Breast epithelium (tissue), 4 donors: ENCODE measurements at places on chromosomes 7 and 10. TPM values are rescaled to one million over a fixed set of nuclear protein-coding genes. Genes with fewer than 3 reads are reported as not detected.

DNA sequence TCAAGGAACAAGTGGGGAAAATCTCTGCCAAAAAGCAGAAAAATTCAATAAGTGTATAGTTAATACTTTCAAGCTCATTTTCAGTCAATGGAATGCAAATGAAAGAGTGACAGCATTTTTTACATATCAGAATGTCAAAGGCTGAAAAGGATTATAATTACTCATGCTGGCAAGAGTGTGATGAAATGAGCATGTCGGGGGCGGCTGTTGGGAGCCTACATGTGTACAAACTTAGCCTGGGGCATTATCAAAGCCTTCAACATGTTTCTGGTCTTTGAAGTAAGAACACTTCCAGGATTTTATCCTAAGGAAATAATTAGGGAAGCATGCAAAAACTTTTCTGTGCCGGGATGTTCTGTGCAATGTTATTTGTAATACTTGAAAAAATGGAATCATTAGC is 221.7 kb upstream of the LYZL1 start:
- H3K27ac ChIP-seq: no peak overlapping the region
- no peaks in the 10 kb centered on the region for H3K4me1 ChIP-seq
- H3K4me3 ChIP-seq: no peak overlapping the region
- H3K27me3 ChIP-seq: no peaks in the 10 kb centered on the region

Gene KIAA1549
- 2.8 TPM for total RNA-seq

- DNase-seq: no peak
- H3K4me1 ChIP-seq: no peaks in the 10 kb centered on the region
These were observed 138.8 kb downstream of the ADARB2 start for GRCh38 chr10:1598393-1599153.

GRCh38 chr10:28982974-28983373 is 305.7 kb downstream of the BAMBI start:
- H3K36me3 ChIP-seq: no peaks in the 10 kb centered on the region
- no peak for DNase-seq
- H3K27ac ChIP-seq: no peak overlapping the region
- H3K4me1 ChIP-seq: no peaks in the 10 kb centered on the region

DNA sequence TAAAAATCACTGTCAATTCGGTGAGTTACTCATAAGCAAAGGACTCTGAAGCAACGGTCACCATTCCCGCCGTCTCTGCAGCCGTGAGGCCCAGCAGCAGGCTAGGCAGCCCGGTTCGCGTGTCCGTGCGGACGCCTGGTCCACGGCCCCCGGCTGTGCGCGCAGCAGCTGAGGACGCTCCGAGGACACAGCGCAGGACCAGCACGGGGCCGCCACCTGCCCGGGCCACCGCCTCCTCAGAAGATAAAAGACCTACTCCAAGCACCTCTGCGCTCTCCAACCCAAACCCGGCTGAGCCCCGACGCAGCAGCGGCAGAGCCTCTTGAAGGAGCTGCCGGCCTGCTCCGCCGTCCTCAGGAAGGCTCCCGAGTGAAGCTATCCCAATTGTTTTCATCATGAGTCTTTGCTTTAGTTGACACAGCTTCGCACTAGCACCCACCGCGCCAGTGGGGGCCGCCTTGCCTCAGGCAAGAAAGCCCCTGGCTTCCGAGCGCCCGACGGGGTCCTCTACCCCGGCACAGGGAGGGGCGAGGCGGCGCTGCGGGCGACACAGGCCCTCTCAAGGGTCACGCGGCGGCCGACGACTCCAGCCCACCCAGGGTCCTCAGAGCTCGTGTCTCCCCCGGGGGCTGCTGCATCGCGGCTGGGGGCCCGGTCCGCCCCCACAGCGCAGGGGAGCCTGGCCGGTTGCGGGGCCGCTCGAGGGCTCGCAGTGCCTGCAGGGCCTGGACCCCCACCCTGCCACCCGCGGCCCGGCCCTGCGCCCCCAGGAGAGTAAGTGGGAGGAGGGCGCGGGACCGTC is 16.9 kb upstream of the GPR146 start:
- H3K27ac ChIP-seq: peak overlapping the region; percentile 99
- H3K27me3 ChIP-seq: no peaks in the 10 kb centered on the region
- no peak for DNase-seq

GRCh38 chr7:100682228-100682741 is 8.7 kb downstream of the GNB2 start:
- no peak overlapping the region for H3K4me3 ChIP-seq
- peaks cover 35% of the 10 kb centered on the region for H3K36me3 ChIP-seq
- DNase-seq: no peak
- H3K27ac ChIP-seq: peak overlapping the region; percentile 48

DNA sequence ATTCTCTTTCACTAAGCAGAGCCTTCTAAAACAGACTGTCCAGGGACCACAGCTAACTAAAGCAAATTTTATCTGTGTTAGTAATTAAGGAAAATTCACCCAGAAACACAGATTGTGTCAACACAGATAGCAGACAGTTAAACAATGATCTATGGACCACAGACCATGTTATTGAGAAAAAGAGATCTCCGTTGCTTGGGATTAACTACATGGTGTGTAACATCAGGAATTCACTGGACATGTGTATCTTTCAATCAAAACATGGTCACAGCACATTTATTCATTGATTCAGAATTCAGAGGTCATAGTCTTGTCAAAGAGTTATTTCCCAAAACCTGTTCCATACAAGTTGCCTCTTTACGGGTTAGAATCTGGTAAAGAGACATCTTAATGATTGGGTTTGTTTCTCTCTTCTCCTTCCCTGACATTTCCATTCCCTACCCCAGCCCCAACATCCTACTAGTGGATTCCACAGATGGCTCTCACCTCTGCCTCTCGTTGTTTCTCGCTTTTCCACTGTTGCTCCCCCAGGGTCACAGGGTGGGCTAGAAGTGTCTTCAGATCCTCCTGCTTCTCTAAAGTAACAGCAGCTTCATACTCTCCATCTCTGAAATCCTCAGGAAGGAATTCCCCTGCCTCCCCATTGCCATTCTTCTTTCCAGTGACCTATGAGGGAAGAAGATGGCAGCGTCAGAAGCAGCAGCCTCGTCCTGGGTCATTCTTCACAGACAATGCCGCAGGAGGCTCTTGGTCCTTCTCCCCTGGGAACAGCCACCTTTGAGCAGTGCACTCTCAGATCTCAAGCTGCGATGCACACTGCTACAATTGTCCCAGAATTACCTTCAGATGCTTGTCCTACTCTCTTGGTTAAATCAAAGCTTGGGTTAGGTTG is 958 bp downstream of the ANKRD1 start:
- no peak for DNase-seq
- H3K27me3 ChIP-seq: no peaks in the 10 kb centered on the region
- no peak overlapping the region for H3K27ac ChIP-seq
- H3K36me3 ChIP-seq: no peaks in the 10 kb centered on the region

DNA sequence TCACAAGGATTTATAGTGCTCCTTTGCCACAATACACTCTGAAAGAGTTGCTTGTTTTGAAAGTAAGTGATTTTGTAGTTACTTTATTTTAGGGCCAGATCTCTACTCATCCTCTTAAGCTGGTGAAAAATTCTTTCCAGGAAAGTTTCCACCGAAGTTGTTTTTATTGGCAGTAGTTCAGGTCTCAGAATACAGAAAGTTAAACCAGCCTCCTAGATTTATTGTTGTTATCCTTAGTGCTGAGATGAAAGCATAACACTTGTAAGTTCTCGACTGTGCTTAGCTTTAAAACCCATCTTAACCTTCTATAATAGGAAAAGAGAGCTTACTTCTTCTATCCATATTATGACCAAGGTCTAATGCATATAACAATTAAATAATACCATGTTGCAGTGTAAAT is 5.5 kb downstream of the AP3M1 start:
- H3K4me1 ChIP-seq: peaks cover 19% of the 10 kb centered on the region
- DNase-seq: no peak
- H3K4me3 ChIP-seq: no peak overlapping the region
- peak overlapping the region; percentile 16 for H3K27ac ChIP-seq
- no peaks in the 10 kb centered on the region for H3K36me3 ChIP-seq

Gene GARIN1A
- total RNA-seq: 2.9 TPM

Gene GPR15LG
- 1.3 TPM for total RNA-seq

DNA sequence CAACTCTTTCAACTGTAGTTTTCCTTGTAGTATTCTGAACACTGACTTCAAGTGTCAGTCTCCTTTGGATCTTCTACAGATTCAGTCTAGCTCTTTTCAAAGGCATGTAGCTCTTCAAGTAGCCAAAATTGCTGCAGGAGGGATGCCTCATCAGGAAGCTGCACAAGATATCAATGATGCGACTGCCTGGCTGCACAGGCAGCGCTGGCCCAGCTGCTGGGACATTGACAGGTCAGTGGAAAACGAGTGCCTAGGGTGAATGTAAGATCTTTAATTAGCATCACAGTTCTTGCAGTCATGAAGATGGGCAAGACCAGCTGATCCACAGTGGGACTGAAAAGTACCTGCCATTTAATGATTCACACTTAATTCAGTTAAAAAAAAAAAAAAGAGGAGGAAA is 167.6 kb downstream of the ANK3 start:
- H3K36me3 ChIP-seq: no peaks in the 10 kb centered on the region
- no peaks in the 10 kb centered on the region for H3K4me1 ChIP-seq
- no peak overlapping the region for H3K4me3 ChIP-seq
- no peaks in the 10 kb centered on the region for H3K27me3 ChIP-seq
- DNase-seq: no peak

Gene TMEM196
- total RNA-seq: not detected

- H3K27me3 ChIP-seq: no peaks in the 10 kb centered on the region
- H3K27ac ChIP-seq: no peak overlapping the region
- no peaks in the 10 kb centered on the region for H3K4me1 ChIP-seq
- no peaks in the 10 kb centered on the region for H3K36me3 ChIP-seq
- no peak for DNase-seq
These were observed 10.7 kb upstream of the CAPZA2 start for GRCh38 chr7:116851671-116852070.

DNA sequence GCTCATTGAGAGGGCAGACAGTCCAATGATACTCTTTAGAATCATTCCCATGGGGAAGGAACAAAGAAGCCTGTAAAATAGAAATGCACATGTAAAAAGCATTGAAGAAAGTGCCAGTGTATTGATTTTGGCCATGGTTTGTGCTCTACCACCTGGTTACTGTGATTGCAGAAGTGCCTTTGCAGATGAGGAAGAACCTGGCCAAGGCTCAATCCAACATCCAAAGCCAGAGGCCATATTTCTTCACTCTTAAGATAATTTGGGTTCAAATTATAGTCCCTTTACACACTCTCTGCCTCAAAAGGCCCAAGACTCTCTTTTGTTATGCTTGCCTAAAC is 122.1 kb downstream of the EGFR start:
- H3K27ac ChIP-seq: no peak overlapping the region
- no peak for DNase-seq
- no peak overlapping the region for H3K4me3 ChIP-seq
- no peaks in the 10 kb centered on the region for H3K27me3 ChIP-seq
- H3K4me1 ChIP-seq: no peaks in the 10 kb centered on the region
